ENCODE measurements at places on chromosomes 4 and X.

- DNase-seq = no peak
These were observed 280.3 kb upstream of the INTU start for GRCh38 chr4:127352220-127353113.

GRCh38 chr4:95439071-95439470, 109.7 kb downstream of the UNC5C start:
- no peak for DNase-seq

DNA sequence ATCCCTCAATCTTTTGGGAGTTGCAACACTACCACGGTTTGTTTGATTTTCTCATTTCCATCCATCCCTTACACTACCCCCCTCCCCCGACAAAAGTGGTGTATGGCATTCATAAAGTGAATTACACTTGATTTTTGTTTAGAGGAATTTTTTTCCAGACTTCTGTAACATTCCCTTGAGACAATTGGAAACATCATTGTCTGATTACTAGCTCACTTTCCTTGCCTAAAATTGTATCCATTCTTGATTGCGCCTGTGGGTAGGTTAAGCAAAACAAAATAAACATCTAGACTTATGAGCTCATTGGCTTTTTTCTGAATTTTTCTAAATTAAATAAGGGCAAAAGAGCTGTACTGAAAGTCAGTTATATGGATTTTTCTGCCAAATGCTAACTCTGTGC, 3.5 kb downstream of the GPC3 start:
- DNase-seq = no peak

- DNase-seq = no peak
These were observed 1196.4 kb upstream of the TENM3 start for GRCh38 chr4:181046809-181047208.

GRCh38 chr4:176193126-176193525, 2.3 kb downstream of the SPATA4 start:
- no peak for DNase-seq

DNA sequence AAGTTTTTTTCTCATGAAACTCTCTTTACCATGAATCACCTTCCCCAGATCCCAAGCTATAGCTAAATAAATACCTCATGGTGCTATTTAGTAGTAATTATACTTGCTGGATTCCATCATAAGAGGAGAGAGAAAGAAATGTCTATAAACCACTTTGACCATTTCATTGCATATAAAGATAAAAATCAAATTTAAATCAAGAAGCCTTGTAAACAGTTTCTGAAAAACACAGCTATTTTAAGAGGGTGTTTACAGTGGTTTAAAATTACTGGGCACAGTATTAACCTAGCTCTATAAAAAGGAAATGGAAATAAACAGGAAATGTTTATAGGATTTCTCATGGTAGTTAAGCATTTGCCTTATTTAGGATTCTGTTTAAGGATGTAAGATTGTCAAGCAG, 637.9 kb downstream of the ADGRL3 start:
- DNase-seq = no peak

Measured in neural crest cell (in vitro differentiated cells).